ENCODE measurements at places on chromosomes 16 and 17. TPM values are rescaled to one million over a fixed set of nuclear protein-coding genes. Genes with fewer than 3 reads are reported as not detected.

The SPATA33 gene
- 2.9 TPM for total RNA-seq

- DNase-seq, result peak; percentile 77
Observed at GRCh38 chr17:44878627-44879221, 20.5 kb downstream of the EFTUD2 start.

The FOXN1 gene
- total RNA-seq, result not detected

GRCh38 chr16:86455116-86455515, 55.2 kb upstream of the FOXF1 start:
- DNase-seq, result no peak

The NCOR1 gene
- 58.9 TPM for total RNA-seq

DNA sequence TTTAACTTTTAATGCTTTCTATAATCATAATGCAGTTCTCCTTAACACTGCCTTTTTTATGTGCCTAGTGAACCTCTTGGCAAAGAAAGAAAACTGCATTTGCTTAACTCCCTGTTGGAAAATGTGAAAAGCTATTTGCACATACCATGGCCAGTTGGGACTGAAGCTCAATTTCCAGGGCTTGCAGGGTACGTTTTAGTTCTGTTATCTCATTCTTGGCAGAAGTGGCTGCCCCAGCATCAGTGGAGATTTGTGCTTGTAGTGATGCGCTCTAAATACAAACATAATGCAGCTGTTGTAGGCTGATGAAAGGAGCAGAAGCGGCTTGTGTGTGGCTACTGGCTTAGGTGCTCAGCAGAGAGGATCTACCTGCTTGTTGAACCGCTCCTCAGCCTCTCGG, 3.7 kb downstream of the KRT24 start:
- peak; percentile 30 for DNase-seq

DNA sequence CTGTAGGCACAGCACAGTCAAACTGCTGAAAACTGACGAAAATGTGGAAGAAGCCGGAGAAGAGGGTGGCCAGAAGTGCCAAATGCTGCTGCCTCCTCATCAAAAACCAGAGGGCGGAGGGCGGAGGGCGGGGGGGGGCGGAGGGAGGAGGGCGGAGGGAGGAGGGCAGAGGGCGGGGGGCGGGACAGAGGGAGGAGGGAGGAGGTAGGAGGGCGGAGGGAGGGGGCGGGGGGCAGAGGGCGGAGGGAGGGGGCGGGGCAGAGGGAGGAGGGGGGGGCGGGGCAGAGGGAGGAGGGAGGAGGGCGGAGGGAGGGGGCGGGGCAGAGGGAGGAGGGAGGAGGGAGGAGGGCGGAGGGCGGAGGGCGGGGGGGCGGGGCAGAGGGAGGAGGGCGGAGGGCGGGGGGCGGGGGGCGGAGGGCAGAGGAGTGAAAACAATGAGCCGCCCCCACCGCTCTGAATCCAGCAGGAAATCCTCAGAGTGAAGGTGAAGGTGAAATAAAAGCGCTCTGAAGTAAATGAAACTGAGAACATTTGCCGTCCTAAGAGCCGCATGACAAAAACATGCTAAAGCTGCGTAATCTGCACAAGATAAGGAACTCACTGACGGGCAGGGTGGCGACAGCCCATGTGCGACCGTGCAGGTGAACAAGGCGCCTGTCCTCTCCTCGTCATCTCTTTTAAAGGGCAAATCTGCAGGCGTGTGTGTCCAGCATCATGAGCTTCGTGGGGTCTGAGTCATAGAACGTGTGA, 22.6 kb upstream of the CBFA2T3 start:
- DNase-seq, result no peak

DNA sequence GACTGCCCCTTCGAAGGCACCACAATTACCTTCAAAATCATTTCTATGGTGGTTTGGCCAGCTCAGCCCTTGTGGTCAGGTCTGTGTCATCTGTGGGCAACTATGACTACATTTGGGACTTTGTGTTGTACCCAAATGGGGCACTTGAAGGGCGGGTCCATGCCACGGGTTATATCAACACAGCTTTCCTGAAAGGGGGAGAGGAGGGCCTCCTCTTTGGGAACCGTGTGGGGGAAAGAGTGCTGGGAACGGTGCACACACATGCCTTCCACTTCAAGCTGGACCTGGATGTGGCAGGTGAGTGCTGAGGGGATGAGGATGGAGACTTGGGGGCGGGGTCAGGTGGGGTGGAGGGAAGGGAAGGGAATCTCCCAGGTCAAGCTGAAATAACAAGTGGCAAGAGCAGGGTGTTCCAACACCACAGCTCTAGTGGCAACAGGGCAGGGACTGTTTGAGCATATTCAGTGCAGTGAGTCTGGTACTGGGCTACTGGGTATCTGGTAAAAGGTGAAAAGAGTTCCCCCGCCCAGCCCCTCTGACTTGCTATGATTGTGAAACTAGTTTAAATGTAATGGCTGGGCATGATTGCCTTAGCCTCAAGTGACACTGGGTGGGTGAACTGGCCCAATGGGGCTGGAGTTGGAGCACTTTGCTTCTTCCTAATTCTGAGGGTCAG, 1.7 kb downstream of the AOC2 start:
- no peak for DNase-seq

DNA sequence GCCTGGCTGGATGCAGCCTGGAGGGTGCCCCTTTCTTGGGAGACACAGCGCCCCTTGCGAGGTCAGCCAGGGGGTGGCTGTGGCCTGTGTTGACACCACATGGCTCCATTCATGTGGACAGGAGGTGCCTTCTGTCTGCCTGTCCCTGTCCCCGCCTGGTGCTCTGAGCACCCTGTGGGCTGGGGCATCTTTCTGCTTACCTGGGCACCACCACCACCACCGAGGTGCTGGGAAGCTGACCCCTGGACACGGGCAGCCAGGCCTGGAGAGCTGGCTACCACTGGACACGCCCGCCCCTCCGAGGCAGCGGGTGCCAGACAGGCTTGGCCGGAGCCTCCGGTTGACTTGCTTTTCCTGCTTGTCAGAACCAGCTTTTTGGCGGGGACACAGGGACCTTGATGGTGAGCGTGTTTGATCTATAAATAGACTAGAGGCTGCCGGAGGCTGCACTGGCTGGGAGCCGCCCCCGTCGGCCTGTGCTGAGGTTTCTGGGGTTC, 121.3 kb upstream of the GSE1 start:
- peak; percentile 96 for DNase-seq

DNA sequence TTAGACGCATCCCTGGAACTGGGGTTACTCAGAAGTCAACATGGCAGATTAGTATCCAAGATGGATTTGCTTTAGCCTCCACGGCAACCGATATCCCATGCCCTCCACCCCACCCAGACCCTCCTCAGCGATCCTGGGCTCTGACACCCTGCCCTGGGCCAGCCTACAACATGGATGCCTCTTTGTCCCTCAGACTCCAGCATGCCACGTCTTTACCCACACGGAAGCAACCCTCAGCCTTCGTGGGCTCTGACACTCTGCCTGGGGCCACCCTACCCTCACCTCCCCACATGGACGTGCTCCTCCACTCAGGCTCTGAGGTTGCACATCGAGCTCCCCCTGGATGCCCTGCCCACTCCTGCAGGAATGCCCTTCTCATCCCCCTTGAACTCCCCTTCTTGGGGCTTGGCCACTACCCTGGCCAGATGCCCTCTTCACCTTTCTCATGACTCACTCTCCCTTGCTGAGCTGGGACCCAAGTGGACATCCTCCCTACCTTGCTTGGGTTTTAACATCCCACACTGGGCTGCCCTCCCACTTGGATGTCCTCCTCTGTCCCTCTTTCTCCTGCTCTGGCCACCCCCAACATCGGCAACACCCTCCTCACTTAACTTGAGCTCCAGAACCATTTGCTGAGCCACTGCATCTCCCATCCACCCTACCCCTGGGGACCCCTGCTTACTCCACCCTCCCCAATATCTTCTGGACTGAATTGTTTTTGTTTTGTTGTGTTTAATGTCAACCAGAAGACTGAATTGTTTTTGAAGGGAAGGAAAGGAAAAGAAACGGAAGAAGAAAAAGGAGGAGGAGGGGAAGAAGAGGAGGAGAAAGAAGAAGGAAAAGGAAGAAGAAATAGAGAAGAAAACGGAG, 18.3 kb upstream of the TMEM92 start:
- DNase-seq, result no peak

- DNase-seq, result no peak
Observed at GRCh38 chr16:77307426-77308162, 108.4 kb downstream of the SYCE1L start.

DNA sequence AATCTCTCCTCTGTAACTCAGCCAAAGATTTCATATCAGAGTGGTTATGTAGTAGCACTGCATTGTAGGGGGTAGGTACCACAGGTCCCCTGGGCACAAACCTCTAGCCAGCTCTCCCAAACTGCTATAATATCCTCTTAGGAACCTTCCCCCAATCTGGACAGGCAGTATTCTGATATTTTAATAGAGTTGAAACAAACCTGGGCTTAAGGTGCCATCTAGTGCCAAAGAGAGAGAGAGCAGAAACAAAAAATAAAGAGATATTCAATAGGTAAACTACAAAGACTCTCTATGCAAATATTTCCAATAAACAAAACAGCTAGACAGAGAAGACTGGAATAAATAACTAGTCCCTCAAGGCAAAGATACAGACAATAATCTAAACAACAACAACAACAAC, 1070.0 kb downstream of the CDH11 start:
- peak; percentile 14 for DNase-seq

The ZDHHC1 gene
- total RNA-seq, result 7.0 TPM

- DNase-seq, result no peak
Observed at GRCh38 chr16:35386619-35387018, 1927.2 kb downstream of the TP53TG3F start.

The TM4SF5 gene
- total RNA-seq, result not detected

The KRTAP2-2 gene
- not detected for total RNA-seq

DNA sequence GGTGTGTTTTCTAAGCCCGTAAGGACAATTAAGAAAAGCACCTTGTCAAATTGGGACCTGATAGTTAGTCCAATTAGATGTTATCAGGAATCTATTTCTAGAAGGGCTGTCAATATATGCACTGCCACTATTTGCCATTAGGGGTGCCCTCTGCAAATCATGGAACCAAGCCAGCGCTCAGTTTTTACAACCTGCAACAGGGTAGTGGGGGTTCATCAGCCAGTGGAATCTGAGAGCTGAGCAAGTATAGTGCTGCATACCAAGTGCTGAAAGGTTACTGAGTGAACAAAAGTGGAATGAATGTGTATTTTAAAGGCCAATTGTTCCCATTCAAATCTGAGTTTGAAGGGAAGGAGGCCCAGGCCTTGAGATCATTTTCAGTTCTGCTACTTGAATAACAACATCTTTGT, 10.4 kb downstream of the PRR11 start:
- peak; percentile 38 for DNase-seq

The SLC9A5 gene
- total RNA-seq, result 4.8 TPM

- no peak for DNase-seq
Observed at GRCh38 chr17:57532556-57532955, 212.5 kb downstream of the CCDC182 start.

DNA sequence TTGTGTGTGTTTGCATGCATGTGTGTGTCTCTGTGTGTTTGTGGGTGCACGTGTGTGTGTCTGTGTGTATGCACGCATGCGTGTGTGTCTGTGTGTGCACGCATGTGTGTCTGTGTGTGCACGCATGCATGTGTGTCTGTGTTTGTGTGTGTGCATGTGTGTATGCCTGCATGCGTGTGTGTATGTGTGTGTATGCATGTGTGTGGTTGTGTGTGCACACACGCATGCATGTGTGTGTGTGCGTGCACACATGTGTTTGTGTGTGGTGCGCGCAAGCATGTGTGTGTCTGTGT, 239.9 kb upstream of the TNRC6C start:
- no peak for DNase-seq

Measured in G401 (cell line).